ENCODE measurements at places on chromosomes 4 and X.

DNA sequence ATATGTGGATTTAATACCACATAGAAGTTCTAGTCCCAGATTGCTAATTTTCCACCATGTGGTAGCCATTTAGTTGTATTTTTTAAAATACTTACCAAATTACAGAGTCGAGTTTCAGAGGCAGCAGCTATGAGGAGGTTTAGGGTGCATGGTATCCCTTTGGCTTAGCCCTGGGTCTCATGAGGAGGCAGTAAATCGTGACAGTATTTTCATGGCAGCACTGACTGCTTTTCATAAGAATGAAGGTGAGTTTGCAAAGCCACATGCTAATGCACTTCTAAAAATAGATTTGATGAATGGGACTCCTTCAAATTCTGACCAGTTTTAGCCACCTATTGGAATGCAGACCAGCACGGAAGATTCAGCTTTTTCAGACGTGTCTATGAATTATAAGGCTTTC, 114.0 kb upstream of the FRG1 start:
- no peak for DNase-seq

DNA sequence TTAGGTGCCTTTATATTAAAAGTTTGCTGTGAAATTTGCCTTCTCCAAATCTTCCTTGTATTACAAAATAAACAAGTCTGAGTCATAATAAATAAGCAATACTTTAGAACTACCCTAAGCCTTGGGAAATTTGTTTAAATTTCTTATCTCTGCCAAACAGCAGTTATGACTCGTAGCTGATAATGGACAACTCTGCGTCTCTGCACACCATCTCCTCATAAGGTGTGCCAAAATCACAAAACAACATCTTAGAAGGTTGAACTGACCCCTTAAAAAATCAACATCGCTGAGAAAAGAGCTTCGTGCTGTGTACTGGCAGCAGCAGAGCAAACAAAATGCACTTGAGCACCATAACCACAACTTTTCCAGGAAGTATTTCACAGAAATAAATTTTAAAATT, 22.0 kb downstream of the OR13H1 start:
- DNase-seq = no peak

DNA sequence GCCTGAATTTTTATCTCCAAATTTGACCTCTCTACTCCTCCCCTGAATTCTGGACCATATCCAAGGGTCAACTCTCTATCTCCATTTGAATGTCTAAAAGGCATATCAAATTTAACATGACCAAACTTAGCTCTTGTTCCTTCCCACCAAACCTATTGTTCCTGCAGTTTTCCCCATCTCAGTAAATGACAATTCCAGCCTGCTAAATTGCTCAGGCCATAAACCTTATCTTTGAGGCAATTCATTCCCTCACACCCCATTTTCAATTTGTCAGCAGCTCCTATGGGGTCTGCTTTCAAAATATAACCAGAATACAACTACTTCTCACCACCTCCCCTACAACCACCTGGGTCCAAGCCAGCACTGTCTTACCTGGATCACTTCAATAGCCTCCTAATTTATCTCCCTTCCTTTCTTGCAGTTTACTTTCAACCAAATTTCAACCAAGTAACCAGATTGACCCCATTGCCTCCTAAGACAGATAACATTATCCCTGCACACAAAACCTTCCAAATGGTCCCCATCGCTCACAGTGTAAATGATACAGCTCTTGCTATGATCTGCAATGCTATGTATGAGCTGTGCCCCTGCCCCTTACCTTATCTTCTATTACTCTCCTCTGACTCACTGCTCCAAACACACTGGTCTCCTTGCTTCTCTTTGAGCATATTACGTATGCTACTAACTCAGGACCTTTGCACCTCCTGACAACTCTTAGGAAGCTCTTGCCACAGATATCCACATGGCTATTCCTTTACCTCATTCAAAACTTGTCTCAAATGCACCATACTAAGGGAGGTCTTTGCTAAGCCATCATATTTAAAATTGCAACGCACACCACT, 66.0 kb downstream of the CAMK2D start:
- no peak for DNase-seq

- no peak for DNase-seq
These were observed 38.1 kb downstream of the PNPLA4 start for GRCh38 chrX:7889135-7889534.

DNA sequence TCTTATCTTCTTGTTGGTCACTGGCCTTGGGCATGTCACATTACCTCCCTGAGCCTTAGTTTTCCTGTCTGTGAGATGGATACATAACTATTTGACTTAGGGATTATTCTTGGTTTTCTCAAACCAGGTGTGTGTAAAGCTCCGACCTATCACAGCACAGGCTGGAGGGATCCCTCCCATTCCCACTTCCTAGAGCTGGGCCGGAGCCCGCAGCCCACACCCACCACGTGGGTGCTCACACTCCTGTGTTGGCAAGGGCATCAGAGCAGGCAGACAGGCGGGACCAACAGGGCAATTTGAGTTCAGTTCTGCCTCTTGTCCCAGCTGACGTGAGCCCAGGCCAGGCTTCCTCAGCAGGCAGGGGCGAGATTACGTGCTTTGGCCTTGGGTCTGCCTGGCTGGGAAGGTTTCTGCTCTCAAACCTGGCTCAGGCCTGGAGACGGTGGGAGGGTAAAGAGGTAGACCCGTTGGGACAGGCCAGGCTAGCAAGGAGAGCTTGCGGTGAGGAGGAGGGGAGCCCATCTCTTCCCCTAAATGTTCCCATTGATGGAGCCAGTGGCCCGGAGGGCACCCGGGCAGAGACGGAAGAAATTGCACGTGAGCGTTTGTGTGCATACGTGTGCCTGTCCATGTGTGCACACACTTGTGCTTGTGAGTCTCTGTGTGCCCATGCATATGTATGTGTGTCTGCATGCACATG, 734 bp upstream of the SH3TC1 start:
- no peak for DNase-seq

GRCh38 chr4:112564706-112565270, 48.8 kb upstream of the NEUROG2 start:
- DNase-seq = no peak

DNA sequence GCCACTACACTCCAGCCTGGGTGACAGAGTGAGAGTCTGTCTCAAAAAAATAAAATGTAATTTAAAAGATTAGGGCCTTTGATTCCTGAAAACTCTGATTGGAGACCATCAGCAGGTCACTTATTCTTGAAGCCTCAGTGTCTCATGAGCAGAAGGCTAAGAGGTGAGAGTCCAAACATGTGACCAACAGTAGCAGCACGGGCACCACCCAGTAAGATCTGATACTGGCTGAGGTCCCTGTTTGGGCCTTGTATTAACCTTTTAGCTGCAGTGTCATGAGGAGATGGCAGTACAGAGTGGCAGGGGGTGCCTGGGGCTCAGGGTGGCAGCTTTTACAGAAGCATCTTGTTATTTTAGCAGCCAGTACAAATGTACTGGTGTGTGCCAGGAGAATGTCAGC, 89.3 kb downstream of the FHDC1 start:
- DNase-seq = no peak

- DNase-seq = no peak
These were observed 329.4 kb upstream of the AGA start for GRCh38 chr4:177771645-177772044.

- no peak for DNase-seq
These were observed 93.5 kb upstream of the UCP1 start for GRCh38 chr4:140662082-140662869.

All from stimulated activated CD8-positive, alpha-beta memory T cell treated with anti-CD3 and anti-CD28 coated beads, Interleukin-7, amount 100 ng/mL, for 24 hours (primary cell).